ENCODE measurements at places on chromosomes 16 and 17.
A peak's percentile ranks its signal among the peaks of the same experiment; 100 is the strongest.

GRCh38 chr17:11244776-11245175 is 3.8 kb downstream of the SHISA6 start:
- DNase-seq: no peak

DNA sequence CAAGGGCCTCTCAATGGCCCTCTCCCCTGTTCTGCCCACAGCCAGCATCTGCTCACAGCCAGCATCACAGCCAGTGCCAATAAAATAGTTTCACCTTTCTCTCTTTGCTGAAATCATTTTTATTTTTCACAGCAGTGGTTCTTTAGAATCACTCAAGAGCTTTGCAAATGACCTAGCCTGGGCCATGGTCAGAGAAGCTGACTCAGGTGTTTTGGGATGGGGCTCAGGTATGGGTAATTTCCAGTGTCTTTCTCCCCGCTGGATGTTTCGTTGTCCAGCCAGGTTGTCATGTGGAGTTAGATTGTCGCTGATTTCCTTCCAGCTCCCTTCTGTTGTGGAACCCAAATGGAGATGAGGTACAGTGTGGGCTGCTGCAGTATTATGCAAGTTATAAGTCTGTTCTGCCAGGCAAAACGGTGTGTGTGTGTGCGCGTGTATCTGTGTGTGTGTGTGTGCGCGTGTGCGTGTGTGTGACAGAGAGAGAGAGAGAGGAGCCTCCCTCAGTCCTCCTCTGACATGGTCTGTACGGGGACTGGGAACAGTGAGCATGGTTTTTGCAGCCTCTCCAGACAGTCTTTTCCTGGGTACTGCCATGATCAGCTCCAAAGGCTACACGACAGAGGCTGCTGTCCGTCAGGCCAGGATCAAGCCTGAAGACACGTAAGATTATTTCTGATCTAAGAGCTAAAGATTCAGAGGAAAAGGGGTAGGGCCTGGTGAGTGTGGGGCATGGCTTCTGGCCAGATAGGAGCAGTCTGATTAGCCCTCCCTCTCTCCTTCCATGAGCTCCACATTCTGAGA is 1.4 kb upstream of the PMP22 start:
- DNase-seq: no peak

GRCh38 chr17:12789481-12790248 is at the start of gene ARHGAP44:
ARHGAP44 (plus strand) TSS chr17:12789498; CDS start chr17:12789839, 341 bp downstream.
- peak; percentile 43 for DNase-seq

- peak; percentile 16 for DNase-seq
These were observed 32.6 kb downstream of the SCPEP1 start for GRCh38 chr17:57010487-57010886.

DNA sequence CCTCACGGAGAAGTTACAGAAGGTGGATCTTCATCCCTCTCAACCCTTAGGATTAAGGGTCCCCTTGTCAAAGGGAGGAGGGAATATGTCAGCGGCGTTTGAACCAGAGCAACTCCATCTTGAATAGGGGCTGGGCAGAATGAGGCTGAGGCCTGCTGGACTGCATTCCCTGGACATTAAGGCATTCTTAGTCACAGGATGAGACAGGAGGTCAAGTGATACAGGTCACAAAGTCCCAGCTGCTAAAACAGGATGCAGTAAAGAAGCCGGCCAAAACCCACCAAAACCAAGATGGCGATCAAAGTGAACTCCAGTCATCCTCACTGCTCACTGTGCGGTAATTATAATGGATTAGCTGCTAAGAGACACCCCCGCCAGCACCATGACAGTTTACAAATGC is 36.7 kb downstream of the RBFOX3 start:
- DNase-seq: no peak

DNA sequence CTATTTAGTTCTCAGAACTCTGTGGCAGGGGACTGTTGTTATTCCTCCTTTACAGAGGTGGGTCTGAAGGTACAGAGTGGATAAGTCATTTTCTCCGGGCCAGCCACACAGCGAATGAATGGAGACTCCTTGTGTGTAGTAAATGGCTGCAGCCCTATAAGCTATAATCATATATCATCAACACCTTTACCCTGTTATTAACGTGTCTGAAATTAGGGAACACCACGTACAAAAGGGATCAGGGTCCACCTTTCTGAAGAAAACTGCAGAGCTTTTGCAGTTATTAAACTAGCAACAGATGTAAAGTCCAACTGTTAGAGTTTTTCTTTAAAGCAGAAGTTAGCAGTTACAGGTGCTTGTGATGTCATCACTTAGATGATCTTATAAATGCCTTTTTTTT is 696.7 kb downstream of the MAF start:
- DNase-seq: no peak

- DNase-seq: no peak
These were observed 359.5 kb downstream of the CDH8 start for GRCh38 chr16:61676740-61677139.

GRCh38 chr17:63943745-63944144 is 11.6 kb upstream of the CD79B start:
- no peak for DNase-seq
